ENCODE measurements at places on chromosomes 7 and 10.
A peak's percentile ranks its signal among the peaks of the same experiment; 100 is the strongest.

DNA sequence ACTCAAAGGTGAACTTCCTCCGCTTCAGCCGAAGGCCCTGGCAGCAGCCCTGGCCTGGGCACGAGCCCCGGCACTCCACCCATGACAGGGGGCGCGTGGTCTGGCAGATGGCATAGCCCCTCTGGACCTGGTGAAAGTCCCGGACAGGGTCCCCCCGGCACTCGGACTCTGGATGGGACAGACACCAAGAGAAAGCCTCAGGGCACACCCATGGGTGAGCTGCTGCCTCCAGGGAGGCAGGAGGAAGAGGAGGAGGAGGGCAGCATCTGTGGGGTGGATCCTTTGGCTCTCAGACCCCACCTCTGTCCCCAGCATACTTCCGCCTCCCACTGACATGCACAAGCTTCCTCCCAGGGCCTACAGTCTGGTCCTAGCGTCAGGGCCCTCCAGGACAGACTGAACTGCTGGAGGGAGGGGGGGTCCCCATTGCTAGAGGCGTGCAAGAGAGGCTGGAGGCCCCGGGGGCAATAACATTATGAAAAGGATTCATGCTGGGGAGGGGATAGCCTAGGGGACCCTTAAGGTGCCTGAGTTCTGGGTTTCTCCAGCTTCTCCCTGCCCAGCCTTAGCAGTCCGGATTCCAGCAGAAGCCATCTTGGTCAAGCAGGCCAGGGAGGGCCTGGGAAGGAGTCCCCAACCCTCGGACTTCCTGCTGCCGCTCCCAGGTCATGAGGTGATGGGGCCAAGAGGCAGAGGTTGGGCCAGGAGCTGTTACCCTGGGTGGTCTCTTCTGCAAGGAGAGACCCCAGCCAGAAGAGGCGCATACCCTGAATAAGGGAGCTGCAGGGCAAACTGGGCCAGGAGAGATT, 169.3 kb downstream of the LCOR start:
- DNase-seq, result no peak

- DNase-seq, result peak; percentile 29
Measured at GRCh38 chr7:45609180-45609579, 35.0 kb downstream of the ADCY1 start.

- no peak for DNase-seq
Measured at GRCh38 chr7:5286933-5287332, 4.2 kb downstream of the SLC29A4 start.

DNA sequence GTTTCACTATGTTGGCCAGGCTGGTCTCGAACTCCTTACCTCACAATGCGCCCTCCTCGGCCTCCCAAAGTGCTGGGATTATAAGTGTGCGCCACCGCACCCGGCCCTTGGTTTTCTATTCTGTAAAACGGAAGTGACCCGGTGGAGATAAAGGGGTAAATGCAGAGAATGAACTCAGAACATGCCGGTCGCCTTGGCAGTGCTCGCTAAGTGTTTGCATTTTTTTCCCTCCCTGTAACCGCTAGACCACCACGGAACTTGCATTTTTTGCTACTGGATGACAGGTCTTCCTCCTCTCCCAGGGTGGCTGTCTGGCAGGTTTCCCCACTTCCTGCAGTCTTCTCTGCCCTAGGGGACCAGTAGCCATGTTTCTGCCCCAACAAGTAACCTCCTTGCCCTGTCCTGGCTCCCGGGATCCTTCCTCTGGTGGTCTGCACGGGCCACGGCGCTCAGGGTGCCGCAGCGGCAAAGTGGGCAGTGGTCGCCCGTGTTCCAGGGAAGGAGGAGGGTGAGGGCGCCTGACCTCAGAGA, 18.8 kb upstream of the GNA12 start:
- DNase-seq, result no peak

DNA sequence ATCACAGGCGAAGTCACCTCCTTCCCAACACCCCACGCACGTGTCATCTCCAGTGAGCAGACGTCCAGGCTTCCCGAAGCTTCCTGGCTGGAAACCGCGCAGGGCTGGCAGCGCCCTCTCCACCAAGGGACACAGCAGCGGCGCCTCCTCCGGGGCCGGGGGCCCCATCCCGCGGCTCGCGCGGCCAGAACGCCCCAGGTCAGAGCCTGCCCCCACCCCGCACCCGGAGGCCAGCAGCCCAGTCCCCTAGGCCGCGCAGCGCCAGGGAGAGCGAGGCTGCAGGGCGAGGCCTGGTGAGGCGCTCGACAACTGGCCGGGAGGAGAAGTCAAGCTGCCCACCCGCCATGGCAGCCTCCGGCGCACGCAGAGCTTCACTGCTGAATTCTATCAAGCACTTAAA, 247.0 kb downstream of the SEMA3D start:
- DNase-seq, result peak; percentile 53

- DNase-seq, result no peak
Measured at GRCh38 chr7:68733219-68734153, 864.8 kb upstream of the AUTS2 start.

DNA sequence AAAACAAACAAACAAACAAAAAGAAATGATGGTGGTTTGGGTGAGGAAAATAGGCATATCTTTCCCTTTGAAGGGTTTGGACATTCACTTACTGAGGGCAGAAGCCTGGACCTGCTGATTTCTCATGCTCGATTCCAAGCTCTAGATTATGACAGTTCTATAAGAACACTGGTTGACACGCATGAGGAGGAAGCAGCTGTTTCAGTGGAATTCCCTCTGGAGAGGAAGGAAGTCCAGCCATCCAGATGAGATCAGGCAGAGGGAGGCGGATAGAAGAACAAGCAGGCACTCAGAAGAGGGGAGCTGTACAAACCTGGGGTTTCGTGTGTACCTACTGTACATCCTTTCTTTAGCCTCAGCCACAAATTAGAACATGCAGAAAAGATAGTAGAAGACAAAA, 691.9 kb downstream of the INHBA start:
- DNase-seq, result no peak

- DNase-seq, result no peak
Measured at GRCh38 chr7:7408001-7408770, 127.5 kb downstream of the COL28A1 start.

- DNase-seq, result no peak
Measured at GRCh38 chr7:100720279-100720670, at the start of gene EPO. Gene EPO (plus strand): TSS chr7:100720468. CDS start chr7:100720981, 513 bp downstream.

DNA sequence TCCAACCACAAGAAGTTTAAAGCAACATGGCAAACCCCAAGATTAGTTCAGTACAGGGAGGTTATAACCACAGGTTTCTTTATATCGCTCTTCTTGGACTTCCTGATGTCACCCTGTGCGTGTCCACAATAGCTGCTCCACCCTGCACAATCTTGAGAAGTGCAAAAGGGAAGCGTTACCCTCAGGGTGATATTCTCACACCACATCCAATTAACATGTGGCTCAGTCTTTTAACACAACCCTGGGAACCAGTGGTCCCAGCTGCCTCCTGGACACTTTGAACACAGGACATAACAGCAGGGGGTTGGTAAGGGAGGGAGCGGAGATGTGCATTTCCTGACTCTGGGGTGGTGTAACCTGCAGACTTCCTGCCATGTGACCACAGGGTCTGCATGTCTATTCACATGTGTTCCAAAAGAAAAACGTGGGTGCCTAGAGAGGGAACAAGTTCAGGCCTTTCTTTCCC, 64.6 kb downstream of the GSAP start:
- no peak for DNase-seq

DNA sequence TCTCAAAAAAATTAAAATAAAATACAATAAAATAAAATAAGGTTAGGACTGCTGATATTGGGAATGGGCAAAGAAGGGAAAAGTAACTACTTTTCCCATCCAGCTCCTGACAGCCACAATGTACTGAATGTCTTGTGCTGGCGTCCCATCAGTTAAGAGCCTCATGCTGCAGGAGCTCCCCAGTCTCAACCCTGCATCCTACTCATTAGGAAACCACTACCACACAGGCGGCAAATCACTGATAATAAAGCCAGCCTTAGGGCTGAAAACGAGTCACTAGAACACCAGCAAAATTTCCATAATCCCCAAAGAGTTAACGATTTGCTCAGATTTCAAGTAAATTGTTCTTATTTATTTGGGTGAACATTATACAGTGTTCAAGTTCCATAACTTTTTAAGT, 4.3 kb downstream of the YWHAG start:
- DNase-seq, result no peak

DNA sequence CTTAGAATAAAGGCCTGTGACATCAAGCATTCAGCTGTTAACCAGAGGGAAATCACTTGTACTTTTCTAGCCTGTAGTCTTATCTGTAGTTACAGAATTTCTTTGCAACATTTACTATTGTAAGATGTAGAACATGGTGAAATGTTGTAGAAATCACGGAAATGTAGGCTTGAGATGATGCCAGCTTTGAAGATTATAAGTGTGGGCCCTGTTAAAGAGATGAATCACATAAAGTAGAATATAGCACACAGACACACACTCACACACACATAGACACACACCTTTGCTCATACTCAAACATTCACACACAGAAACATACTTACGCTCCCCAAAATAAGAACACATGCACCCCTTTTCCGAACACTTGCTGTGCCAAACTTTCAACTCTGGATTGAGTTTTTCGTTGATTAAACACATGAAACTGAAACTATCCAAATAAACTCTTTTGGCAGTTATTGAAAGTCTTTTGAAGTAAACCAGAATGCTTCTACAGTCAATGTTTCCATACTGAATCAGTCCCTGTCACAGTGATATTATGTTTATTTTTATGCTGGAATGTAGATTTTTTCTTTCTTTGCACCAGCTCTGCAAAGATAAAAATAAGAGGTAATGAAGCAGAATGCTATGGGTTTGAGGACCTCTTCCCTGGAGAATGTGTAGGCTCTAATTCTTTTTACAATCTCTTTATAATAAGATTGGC, 230.3 kb upstream of the MEOX2 start:
- no peak for DNase-seq

- no peak for DNase-seq
Measured at GRCh38 chr7:155833651-155834050, 21.4 kb upstream of the SHH start.

- no peak for DNase-seq
Measured at GRCh38 chr7:81776161-81776560, 6.3 kb upstream of the HGF start.

DNA sequence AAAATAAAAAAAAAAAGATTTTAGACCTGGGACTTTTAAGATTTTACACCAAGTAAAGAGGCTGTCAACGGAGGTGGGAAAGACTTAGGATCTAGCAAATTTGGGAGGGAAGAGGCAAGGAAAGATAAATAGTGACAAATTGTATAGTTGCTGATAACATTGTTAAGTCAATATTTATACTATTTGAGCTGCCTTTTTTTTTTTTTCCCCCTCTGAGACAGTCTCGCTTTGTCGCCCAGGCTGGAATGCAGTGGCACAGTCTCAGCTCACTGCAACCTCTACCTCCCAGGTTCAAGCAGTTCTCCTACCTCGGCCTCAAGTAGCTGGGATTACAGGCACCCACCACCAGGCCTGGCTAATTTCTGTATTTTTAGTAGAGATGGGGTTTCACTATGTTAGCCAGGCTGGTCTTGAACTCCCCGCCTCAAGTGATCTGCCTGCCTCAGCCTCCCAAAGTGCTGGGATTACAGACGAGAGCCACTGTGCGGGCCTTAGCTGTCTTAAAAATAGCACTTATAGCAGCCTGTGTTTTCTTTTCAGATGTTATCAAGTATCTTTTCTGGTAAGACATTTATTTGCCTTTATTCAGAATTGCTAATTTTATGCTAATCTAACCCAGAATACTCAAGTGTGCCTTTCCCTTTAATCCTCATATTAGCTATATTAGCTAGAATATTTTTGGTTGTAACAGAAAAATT, 94.5 kb downstream of the MMRN2 start:
- no peak for DNase-seq

- DNase-seq, result no peak
Measured at GRCh38 chr10:96025566-96025965, 17.8 kb upstream of the CCNJ start.

GRCh38 chr10:31686599-31686998, 242.0 kb downstream of the ARHGAP12 start:
- no peak for DNase-seq

DNA sequence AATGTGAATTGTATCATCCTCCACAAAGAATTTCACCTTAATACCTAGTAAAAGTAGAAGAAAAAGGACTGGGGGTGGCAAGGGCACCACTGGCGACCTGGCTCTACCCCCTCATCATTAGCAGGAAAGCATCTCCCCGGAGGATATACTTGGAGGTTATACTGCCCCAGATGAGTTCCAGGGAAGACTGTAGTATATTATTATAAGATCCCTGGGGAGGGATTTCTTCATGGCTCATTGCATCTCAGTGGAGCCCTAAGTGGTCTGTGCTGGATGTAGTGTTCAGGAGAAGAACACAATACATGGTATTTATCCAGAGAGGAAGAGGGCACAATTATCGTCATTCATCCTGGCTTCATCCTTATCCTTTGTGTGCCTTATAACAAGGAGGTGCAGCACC, 14.2 kb upstream of the DYNC1I1 start:
- DNase-seq, result no peak

GRCh38 chr10:117419921-117420320, 44.7 kb upstream of the PDZD8 start:
- no peak for DNase-seq

- no peak for DNase-seq
Measured at GRCh38 chr10:75606203-75606779, 174.9 kb downstream of the LRMDA start.

DNA sequence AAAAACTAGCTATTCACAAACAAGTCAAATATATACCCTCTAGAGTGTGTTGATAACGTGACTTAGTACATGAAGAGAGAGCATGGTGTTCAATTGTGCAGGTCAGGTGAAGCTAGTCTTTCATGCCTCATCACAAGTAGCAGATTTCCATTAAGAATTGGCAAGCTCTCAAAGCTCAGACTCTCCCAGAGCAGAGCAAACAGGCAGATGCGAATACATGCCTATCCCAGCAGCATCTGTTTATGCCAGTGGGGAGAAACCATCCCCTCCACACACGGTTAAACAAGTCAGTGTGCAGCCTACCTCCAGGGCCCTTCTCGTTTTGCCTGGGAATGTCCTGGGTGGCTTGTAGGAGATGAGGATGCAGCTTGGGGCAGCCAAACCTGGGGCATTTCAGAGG, 532.5 kb upstream of the C7orf33 start:
- no peak for DNase-seq

DNA sequence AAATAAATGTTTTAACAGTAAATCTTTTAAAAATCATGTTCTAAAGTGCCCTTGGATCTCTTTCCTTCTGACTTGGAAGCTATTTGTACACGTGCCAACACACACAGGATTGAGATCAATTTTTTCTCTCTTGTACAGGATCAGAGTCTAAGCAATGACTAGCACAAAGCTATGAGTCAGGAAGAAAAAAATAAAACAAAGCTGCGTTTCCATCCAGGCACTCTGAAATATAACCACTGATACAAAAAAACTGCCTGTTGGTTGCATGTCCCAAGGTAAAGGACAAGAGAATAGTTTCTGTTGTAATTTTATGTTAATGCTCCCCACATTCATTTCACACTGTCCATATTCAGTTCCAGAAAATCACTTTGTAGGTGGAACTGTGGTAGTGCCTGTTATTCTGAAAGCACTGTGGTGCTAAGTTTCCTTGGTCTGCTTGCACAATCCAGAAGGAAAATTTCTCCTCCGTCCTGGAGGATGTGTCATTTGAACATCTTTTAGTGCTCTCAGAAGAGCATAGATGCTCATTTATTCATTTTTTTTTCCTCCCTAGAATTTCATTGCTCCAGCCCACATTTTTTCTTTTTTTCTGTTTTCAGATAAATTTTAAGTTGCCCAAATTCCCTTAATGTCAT, 113.4 kb downstream of the PLXDC2 start:
- DNase-seq, result no peak

GRCh38 chr7:120684463-120684862, 173.5 kb downstream of the TSPAN12 start:
- no peak for DNase-seq

All from RWPE2 (cell line).